ENCODE measurements at places on chromosomes 4 and X.

- DNase-seq: no peak
These were observed 308.5 kb downstream of the ARHGAP24 start for GRCh38 chr4:85783483-85783882.

DNA sequence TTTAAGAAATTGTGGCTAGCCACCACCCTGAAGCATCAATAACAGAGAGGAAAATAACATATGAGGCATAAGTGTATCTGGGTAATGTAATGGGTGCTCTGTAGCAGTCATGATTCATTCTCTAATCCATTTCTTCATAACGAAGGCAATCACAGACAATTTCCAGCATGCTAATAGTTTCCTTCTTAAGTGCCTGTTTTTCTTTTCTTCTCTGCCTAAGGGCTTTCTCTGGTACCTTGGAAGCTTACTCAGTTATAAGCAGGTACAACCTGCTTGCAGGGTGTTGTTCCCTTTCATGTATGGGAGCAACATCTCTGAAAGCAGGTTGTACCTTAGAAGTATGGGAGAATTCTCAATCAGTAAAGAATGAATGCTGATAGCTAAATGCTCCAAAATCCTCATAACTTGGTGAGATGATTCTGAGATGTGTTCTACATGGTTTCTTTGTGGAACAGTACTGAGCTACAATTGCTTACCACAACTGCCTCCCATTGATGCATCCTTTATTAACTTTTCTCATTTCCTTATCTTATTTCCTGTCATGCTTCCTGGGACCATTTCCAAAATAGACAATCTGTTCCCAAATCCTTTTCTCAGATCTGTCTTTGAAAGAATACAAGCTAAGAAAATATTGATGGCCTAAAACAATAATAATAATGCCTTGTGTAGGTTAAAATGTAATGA lies 247.6 kb downstream of the PAPSS1 start:
- DNase-seq: no peak

DNA sequence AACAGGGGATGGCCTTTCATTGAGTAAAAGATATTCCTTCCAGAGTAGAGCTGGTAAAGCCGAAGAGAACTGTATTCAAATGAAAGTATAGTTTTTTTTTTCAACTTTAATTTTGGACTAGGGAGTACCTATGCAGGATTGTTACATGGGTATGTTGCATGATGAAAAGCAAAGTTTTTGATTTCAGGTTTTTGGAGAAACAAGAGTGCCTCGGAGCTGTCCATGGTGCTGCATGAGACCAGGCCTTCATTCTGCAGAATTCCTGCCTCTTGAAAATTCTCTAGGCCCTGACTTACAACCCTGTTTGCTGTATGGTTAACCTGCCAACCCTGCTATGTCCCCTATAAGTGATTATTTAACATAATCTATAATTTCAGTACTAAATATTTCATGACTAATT lies 1065.7 kb upstream of the FTHL17 start:
- DNase-seq: no peak

DNA sequence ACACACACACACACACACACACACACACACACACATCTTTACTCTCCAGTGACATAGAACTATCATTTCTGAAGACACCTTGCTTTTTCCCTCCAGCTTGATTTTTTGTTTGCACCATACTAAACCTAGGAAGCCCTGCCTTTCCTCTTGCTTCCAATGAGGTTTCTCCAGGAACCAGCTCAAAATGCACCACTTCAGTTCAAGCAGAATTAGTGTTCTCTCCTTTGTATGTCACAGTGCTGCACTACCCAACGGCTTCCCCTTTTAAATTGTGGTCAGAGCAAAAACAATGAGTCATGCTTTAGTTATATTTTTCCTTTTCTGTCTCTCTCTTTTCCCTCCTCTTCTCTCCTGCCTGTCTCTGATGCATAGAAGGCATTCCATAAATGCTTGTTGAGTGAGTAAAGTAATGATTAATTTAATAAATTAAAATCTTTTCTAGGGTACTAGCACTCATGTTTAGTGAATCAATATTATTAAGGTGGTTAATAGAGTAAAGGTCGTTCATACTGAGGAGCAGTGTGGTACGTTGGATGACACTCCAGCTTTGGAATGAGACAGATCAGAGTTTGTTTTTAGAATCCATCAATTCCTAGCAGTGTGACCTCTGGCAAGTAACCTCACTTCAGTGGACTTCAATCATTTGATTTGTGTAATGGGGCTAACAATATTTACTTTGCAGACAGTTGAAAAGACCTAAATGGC lies 5.9 kb downstream of the RTL3 start:
- no peak for DNase-seq

- no peak for DNase-seq
These were observed at the start of gene TREX2 for GRCh38 chrX:153445856-153446635. Gene TREX2 (minus strand): TSS chrX:153446056. CDS start chrX:153445430, 626 bp downstream.

GRCh38 chrX:129678614-129679195 lies 23.9 kb upstream of the APLN start:
- DNase-seq: no peak

GRCh38 chr4:37747772-37748330 lies 61.7 kb upstream of the RELL1 start:
- no peak for DNase-seq

DNA sequence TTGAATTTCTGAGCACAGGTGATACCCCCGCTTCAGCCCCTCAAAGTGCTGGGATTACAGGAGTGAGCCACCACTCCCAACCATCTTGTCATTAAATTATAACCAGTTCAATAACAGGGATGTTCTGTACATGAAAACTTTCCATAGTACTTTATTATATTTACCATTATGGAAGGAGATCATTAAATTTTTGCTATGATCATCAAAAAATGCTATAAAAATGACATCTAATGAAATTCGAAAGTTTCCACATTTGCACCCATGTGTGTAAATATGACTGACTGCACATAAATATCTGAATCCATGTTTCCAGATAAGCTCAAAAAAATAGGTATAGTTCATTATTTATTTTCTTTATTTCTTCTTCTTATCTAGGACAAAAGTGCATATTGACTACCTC lies 182.6 kb downstream of the FBXO8 start:
- DNase-seq: no peak

- DNase-seq: no peak
These were observed 15.0 kb upstream of the MANBA start for GRCh38 chr4:102775805-102776204.

DNA sequence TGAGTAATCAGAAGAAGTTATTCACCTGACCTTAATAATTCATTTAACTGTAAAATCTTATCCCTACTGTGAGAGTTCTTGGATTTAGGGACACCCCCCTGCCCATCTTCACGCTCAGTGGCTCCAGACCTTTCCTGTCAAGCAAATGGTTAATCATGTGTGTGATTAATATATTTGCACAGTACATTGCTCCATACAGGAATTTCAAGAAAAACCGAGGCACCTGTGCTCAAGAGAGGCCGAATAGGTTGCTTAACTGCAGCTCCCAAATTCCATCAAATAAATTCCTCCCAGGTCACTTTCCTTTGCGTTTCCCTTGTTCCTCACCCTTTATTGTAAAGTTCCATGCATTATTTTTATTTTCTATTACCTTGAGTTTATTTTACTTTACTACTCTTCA lies 119.5 kb downstream of the STOX2 start:
- no peak for DNase-seq

DNA sequence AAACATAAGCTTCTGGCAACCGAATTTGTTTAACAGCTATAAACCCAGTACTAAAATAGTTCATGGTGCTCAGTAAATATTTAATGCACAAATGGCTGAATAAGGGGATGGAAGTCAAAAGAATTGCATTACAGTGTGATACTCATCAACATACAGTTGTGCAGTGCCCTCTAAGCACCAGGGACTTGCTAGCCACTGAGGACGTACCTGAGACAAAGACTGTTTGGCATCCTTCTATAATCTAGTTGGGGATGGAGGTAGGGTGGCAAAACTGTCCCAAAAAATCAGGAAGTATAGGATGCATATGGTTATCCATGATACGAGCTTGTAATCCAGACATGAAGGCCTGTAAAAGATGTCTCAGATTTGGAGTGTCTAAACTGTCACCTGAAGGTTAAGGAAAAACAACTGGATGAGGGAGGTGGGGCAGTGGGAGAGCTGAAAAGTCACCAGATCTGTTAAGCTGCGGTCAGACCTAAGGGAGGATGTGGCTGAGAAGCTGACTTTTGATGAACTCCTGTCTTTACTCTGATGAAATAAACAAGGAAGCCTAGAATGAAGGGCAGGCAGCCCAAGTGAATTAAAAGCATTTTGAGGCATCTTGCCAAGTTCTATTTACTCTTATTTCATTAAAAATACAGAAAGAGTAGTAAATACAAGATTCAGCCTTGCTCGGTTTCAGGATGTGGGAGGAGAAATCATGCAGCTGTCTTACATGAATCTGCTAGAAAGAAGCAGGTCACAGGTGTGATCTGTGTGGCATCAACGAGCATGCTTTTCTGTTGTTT lies 12.0 kb upstream of the CD38 start:
- no peak for DNase-seq

DNA sequence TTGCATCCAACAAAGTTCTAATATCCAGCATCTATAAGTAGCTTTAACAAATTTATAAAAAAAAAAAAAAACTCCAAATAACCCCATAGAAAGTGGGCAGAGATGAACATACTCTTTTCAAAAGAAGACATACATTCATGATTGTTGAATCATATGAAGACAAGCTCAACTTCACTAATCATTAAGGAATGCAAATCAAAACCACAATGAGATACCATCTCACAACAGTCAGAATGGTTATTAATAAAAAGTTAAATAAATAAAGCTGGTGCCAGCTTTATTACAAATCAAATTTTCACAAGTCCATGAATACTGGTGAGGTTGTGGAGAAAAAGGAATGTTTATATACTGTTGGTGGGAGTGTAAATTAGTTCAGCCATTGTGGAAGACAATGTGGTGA lies 592.0 kb downstream of the IQCM start:
- DNase-seq: no peak

- no peak for DNase-seq
These were observed 27.7 kb downstream of the CD38 start for GRCh38 chr4:15805583-15806517.
